Activated naive CD8-positive, alpha-beta T cell treated with anti-CD3 and anti-CD28 coated beads, Interleukin-2, amount 10 ng/mL, durations not matched to agents 7 days and 5 days (primary cell): ENCODE measurements at places on chromosomes 5 and 9. TPM values are rescaled to one million over a fixed set of nuclear protein-coding genes. Genes with fewer than 3 reads are reported as not detected.

Gene FCN2
- total RNA-seq, result not detected

Gene LHX6
- not detected for total RNA-seq

Gene ANKRD33B
- 4.4 TPM for total RNA-seq

Gene TERT
- not detected for total RNA-seq

Gene RPL35
- 1,411 TPM for total RNA-seq

Gene TLE1
- 0.91 TPM for total RNA-seq

Gene DRD1
- total RNA-seq, result not detected

Gene LCP2
- 452 TPM for total RNA-seq
